ENCODE measurements at places on chromosomes 4 and X.

GRCh38 chrX:148784137-148784536 is 283.7 kb downstream of the AFF2 start:
- no peak for DNase-seq

- DNase-seq = no peak
Measured at GRCh38 chrX:103503163-103503852, 16.0 kb downstream of the RAB40A start.

- no peak for DNase-seq
Measured at GRCh38 chrX:113747274-113747973, 836.5 kb upstream of the HTR2C start.

DNA sequence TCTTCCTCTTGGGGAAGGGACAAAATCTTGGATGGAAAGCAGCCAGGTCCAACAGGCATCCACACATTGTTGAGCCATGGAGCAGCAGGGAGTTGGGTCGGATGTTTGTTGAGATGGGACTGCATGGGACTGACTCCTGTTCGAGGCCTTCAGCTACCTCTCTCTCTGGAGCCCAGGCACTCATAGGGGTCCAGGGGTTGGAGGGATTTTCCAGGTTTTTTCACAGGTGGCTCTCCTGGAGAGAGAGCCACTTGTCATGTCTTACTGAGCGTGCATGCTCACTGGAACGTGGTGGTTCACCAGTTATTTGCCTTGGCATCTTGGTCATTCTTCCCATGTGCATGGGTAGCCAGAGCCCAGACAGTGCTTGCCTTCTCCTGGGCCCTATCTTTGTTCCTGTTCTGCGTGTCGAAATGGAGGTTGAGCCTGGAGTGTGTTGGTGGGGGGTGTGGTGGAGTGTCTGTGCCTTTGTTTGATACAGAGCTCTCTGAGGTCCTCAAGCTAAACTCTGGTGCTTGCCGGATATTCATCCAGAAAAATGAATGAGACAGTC is 60.6 kb downstream of the NBDY start:
- DNase-seq = no peak

DNA sequence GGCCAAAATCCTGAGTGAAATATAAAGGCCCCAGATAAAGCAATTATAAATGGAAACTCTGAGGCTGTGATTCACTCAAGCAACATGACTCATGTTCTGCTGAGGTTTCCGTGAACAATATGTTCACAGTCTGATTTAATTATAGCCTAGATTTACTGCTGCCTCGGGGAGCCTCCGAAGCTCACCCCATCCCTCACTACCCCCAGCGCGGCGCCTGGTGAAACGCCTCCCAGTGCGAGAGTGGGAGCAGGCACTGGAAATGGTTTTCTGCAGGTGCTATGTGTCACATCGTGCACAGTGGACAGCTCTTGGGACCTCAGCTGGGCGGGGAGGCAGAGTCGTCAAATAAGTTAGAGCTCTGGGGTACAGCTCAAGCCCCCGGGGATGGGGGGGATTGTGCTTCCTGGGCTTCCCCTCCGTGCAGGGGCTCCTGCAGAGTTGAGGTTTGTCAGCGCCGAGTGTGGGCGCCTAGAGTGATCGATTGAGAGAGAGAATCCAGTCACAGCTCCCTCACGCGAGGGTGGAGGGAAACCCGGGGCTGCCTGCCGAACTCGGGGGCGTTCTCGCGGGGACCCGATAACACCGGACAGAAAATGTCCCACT is 110.6 kb downstream of the PHKA2 start:
- DNase-seq = no peak

- no peak for DNase-seq
Measured at GRCh38 chr4:70518716-70519115, 347 bp downstream of the AMTN start.

GRCh38 chr4:112885897-112886296 is 163.6 kb upstream of the ANK2 start:
- DNase-seq = no peak

- DNase-seq = no peak
Measured at GRCh38 chr4:184112006-184112550, 105.6 kb downstream of the ENPP6 start.

- DNase-seq = no peak
Measured at GRCh38 chr4:169189372-169189771, 81.4 kb downstream of the SH3RF1 start.

GRCh38 chr4:158043971-158044618 is 128.7 kb downstream of the GASK1B start:
- no peak for DNase-seq

GRCh38 chr4:184924516-184924915 is 93.8 kb upstream of the HELT start:
- DNase-seq = no peak

GRCh38 chrX:13651150-13651549 is 1.8 kb upstream of the TCEANC start:
- DNase-seq = no peak

GRCh38 chr4:66571145-66571695 is 900.9 kb upstream of the EPHA5 start:
- DNase-seq = no peak

DNA sequence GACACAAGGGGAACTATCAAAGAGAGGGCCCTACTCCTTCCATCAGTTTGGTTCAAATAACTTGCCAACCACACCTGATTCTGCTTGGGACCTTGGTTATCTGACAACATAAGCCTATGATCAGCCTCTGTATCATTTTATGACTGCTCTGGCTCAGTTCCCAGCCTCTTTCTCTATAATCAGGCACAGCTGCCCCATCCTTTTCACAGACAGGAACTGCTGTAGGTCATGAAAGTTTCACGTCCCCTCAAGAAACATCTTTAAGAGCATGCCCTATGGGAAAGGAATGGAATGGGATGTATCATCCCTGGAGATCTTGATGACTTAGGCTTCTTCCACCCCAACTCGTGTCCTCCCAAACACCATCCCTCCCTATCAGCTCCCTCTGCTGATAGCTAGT is 243.4 kb downstream of the AR start:
- no peak for DNase-seq

DNA sequence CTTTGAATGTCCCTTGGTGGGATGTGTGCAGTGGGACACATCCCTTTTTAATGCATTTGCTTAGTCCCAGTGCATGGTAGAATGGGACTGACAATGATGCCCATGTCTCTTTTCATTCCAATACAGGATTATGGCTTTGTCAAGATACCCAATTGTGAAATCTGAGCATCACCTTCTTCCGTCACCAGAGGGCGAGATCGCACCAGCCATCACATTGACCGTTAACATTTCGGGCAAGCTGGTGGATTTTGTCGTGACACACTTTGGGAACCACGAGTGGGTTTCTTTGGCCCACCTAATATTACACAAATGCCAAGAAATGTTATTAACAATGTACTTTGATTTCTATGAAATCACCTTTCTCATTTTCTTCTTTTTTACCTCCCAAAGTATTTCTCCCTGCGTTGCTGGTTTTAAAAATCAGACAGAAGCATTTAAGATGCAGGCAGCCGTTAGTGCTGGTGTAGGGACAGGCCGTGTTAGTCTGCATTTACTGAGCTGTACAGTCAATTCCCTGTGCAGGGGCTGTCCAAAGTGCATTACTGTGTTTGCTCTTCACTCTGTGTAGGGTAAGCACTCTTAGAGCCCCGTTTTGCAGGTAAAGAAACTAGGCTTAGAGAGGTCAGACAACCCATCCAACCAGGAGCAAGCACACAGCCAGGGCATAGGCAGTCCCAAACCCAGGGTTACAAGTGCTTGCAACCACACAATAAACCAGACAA is 46.5 kb downstream of the CWH43 start:
- no peak for DNase-seq

- no peak for DNase-seq
Measured at GRCh38 chr4:5808081-5808741, 84.7 kb downstream of the CRMP1 start.
